SJSA1 (cell line): ENCODE measurements at places on chromosomes 7 and 10.
A peak's percentile ranks its signal among the peaks of the same experiment; 100 is the strongest.

DNA sequence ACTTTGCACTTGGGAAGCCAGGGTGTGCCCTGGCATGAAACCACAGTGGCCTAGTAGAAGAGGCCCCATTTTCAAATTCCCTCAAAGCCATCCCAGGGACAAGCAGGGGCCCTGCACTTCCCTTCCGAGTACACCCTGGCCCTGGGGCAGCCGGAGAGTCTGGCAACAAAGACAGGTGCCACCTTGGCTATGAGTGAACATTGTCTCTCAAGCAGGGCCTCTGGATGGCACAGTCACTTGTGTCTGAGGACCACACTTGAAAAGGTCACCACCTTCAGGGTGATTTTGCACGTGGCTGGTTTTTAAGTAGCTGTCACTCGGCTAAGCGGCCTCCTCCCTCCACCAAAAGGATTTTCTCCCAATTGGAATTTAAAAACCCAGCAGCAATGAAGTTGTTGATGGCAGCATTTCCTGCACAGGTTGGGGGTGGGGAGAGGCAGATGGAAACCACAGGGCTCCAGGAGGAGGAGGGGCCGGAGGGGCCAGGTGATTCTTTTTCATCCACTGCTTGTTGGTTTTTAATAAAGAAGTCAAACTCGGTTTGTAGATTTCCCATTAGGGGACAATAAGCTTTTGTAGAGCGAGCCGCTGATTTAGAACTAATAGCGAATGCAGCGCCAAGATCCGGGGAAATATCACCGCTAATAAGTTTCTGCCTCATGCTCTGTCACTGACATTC lies 33.9 kb downstream of the C10orf105 start:
- no peak for DNase-seq

DNA sequence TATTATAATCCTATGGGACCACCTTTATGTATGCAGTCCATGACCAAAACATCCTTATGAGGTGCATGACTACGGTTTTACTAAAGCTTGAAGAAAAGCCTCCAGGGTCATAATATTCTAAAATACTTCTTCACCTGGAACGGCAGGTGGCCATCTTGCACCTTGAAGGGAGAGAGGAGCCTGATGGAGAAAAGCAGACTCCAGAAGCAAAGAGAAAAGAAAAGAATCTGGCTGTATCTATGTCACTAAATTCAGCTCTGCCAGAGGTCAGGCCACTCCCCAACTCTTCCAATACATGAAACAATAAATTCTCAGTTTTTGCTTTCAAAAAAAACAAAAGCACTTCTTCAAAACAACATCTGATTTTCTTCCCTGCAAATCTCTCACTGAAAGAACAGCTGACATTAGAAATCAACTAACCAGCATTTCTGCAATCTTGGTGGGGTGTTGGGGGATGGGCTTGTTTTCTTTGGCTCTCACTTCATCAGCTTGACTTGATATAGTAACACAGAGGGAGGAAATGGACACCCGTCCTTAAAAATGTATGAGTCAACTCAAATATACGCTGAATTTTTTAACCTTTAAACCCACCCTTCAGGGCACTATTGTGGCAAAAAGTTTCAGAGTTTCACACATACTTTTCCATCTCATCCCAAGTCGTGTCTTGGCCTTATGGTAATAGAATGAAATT lies 21.7 kb downstream of the HIBADH start:
- peak; percentile 87 for DNase-seq

DNA sequence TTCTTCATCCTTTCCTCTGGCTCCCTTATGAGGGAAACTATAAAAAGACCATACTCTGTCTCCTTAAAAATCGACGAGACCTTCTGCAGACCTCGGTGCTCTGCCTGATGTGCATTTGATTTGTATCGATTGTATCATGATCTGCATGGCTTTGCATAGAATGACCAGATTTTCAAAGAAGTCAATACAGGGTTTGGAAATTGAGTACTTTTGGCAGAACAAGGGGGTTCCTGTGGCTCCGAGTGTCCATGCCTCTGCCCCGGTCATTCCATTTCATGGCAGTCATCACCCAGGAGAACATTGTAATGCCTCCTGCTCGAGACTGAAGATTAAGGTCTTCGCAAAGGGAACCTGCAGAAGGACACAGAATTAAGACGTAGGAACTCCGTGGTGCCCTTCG lies 685 bp downstream of the CASP2 start:
- DNase-seq, result no peak

DNA sequence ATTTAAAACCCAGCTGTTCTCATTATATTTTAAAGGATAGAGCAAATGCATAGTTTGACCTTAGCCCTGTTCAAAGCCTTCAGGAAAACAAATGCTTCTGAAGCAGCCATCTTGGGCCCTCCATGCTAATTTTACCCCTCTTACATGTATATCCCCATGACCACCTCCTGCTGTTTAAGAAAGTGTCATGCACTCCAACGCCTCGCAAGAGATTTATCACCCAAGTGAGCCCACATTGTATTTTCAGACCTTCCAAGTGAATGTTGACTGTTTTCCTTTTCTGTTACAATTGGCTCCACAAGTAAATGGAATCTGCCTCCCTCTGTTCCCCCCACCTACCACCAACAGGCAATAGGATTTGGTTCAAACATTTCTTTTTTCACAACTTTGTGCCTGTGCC lies 5.3 kb downstream of the TMEM72 start:
- no peak for DNase-seq

- no peak for DNase-seq
These were observed 141.7 kb upstream of the ITGB1 start for GRCh38 chr10:33099748-33100147.

DNA sequence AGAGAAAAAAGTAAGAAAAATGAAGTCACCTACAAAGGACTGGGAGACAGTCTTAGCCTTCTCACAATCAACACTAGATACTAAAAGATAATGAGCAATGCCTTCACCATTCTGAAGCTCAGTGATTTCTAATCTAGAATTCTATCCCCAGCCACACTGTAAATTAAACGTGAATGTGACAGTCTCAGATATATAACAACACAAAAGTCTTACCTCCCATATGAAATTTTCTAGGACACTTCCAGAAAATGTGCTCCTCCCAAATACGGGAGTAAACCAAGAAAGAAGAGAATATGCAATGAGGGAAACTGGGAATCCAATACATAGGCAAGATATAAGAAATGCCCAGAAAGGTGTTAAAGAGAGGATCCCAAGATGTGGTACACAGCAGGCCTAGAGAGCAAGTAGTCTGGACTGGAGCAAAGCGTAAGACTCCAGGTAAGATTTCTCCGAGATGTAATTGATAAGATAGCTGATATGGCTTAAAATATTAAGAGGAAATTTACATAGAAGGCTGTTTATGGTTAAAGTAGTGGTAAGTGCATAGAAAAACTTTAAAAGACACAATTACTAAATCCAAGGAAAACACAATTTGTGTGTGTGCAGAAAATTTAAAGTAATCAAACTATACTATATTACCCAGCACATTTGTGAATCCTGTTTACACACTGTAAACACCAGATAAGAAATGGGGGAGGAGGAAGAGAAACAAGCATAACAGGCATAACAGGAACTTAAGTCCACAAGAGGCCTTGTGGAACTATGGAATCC lies 44.1 kb downstream of the SGMS1 start:
- no peak for DNase-seq

- DNase-seq, result no peak
These were observed 4.2 kb upstream of the CREB3L2 start for GRCh38 chr7:138006106-138006505.
